ENCODE measurements at places on chromosomes 6 and 20. TPM values are rescaled to one million over a fixed set of nuclear protein-coding genes. Genes with fewer than 3 reads are reported as not detected.

Gene THBS2
- 1,212 TPM for total RNA-seq

Gene SLC22A16
- total RNA-seq = not detected

Gene PTCRA
- not detected for total RNA-seq

Gene BMP2
- 8.8 TPM for total RNA-seq
